Panc1 (cell line): ENCODE measurements at places on chromosomes 7 and 10. TPM values are rescaled to one million over a fixed set of nuclear protein-coding genes. Genes with fewer than 3 reads are reported as not detected.
A peak's percentile ranks its signal among the peaks of the same experiment; 100 is the strongest.

DNA sequence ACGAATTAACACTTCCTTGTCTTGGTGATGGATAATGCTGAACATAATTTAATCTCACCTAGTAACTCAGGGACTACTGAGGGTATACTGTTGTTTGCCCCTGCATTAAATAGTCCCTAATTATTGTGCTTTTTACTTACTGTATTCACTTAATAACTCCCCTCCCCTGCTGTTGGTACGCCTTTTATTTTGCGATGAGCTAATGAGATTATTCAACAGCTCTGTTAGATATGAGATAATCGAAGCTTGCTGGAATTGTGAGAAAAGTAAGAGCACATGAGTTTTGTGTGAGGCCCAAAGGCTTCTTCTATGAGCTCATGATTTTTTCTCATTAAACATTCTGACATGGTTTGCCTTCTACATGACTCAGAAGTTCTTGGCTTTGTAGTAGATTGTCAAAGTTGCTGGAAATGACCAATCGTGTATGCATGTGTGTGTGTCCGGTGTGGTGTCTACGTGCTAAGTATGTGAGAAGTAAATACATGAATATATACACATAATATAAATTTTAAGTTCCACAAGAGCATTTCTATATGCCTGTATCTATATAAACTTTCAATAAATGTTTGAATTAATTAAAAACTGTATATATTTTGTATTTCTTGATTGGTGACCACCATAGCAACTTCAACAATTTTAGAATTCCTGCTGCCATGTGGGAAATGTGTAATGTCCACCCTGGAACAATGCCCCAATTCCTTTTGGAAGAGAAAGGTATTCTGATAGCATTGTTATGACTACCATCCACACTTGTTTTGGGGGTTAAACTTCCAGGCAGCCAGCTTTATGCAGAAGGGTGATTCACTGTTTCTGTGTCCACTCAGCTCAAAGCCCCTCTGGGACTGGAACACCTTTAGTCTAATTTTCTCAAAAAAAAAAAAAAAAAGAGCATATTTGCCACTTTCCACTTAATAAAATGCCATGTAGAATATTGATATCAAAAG, 106.2 kb downstream of the SAMD9 start:
- H3K27ac ChIP-seq, result no peak overlapping the region
- no peaks in the 10 kb centered on the region for H3K36me3 ChIP-seq
- no peaks in the 10 kb centered on the region for H3K4me1 ChIP-seq
- no peak for DNase-seq
- H3K4me3 ChIP-seq, result no peak overlapping the region

DNA sequence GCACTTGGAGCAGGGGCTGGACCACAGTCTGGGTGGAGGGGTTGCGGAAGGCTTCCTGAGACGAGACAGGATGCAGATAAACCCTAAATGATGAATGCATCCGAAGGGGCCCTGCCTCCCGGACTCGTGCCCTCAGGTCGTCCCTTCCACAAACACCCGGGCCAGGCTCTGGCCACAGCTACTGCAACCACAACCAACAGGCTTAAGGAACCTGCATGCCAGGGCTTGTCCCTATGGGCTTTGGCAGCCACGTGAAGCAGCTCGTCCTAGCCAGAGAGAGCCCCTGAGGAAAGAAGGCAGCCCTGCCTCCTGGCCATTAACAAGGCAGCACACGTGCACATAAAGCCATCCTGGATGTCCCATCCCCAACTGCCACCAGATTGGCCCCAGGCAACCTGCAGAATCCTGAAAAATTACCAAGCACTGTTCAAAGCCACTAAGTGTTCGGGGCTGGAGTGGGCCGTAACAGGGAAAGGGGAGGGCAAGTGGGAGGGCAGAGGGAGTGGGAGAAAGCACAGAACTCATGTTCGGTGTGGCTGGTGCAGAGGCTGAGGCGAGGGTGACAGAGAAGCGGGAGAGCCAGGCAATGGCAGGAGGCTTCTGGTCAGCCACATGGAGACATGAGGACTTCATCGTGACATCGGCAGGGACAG, 62.7 kb downstream of the MAD1L1 start:
- H3K4me3 ChIP-seq, result no peak overlapping the region
- no peaks in the 10 kb centered on the region for H3K36me3 ChIP-seq
- DNase-seq, result no peak
- H3K4me1 ChIP-seq, result peaks cover 13% of the 10 kb centered on the region; the same call in 1 of the 2 replicates

The AKR1B15 gene
- not detected for total RNA-seq

The RASA4B gene
- total RNA-seq, result 1.2 TPM

GRCh38 chr7:139687211-139687954, 90.4 kb downstream of the HIPK2 start:
- no peak for DNase-seq
- H3K27me3 ChIP-seq, result no peaks in the 10 kb centered on the region
- H3K36me3 ChIP-seq, result no peaks in the 10 kb centered on the region
- H3K4me3 ChIP-seq, result no peak overlapping the region

The HOXA5 gene
- total RNA-seq, result 3.9 TPM

- no peak for DNase-seq
- H3K4me3 ChIP-seq, result no peak overlapping the region
- peaks cover 4% of the 10 kb centered on the region; the same call in 1 of the 2 replicates for H3K27me3 ChIP-seq
Observed at GRCh38 chr10:26213157-26213800, 3.3 kb upstream of the GAD2 start.

The SPACDR gene
- total RNA-seq, result 1.5 TPM

- no peaks in the 10 kb centered on the region for H3K4me1 ChIP-seq
- no peaks in the 10 kb centered on the region for H3K36me3 ChIP-seq
- H3K27ac ChIP-seq, result no peak overlapping the region
- peak; percentile 51 for DNase-seq
- H3K4me3 ChIP-seq, result no peak overlapping the region
Observed at GRCh38 chr7:66883716-66884115, 37.3 kb upstream of the TMEM248 start.

GRCh38 chr10:80154978-80155695, 22.6 kb downstream of the PLAC9 start:
- no peak for DNase-seq
- H3K4me3 ChIP-seq, result no peak overlapping the region
- no peak overlapping the region for H3K27ac ChIP-seq
- peaks cover 15% of the 10 kb centered on the region; the same call in 1 of the 2 replicates for H3K36me3 ChIP-seq
- peaks cover 23% of the 10 kb centered on the region for H3K4me1 ChIP-seq
